ENCODE measurements at places on chromosomes 11 and 22.

DNA sequence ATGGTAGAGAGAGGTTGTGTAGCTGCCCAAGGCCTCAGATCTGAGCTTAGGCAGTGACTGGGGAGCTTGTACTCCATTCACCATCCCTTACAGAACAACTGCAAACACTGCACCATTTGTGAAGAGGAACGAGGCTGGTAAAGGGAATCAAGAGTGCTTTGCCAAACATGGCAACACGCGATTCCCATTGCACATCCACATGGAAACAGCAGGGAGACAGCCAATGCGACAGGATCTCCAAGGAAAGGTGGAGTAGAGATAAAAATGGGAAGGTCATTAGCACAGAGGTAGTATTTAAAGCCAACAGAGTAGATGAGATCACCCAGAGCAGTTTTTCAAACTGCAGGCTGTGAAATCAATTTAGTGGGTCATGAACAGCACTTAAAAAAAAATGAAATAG, 42.0 kb downstream of the TCF20 start:
- DNase-seq, result no peak

- DNase-seq, result peak; percentile 32
Measured at GRCh38 chr11:64659417-64660144, 63.4 kb downstream of the NRXN2 start.

DNA sequence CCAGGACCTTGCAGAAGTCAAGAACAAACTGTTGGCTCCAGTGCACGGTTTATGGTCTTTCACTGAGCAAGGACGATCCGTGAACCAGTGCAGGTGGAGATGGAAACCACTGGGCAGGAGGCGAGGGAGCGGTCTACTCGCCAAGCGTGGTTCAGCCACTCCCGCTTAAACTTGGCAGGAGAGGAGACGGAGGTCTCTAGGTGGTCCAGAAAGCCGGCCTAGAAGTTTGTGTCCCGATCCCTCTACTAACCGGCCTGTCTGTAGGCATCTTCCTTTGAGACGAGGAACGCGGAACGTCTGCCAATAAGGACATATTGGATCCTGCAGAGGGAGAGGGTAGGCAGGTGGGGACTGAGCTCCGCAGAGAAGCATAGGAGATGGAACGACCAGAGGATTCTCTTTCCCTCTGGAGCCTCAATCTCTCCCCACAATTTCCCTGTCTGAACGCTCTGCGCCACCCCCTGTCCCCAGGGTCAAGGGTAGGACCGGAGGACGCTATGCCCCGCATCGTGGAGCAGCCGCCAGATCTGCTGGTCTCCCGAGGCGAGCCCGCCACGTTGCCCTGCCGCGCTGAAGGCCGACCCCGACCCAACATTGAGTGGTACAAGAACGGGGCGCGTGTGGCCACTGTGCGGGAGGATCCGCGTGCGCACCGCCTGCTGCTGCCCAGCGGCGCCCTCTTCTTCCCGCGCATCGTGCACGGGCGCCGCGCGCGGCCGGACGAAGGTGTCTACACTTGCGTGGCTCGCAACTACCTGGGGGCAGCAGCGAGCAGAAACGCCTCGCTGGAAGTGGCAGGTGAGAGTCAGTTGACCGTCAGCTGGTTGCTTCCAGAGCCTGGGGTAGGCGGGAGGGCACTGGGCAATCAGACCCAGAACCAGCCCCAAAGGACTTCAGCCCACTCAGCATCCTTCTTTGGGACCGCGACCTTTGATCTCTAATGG, 3.4 kb downstream of the ROBO3 start:
- DNase-seq, result no peak

GRCh38 chr11:33478111-33478573, 221.0 kb downstream of the HIPK3 start:
- no peak for DNase-seq

- no peak for DNase-seq
Measured at GRCh38 chr11:110428956-110429730, 605 bp upstream of the FDX1 start.

DNA sequence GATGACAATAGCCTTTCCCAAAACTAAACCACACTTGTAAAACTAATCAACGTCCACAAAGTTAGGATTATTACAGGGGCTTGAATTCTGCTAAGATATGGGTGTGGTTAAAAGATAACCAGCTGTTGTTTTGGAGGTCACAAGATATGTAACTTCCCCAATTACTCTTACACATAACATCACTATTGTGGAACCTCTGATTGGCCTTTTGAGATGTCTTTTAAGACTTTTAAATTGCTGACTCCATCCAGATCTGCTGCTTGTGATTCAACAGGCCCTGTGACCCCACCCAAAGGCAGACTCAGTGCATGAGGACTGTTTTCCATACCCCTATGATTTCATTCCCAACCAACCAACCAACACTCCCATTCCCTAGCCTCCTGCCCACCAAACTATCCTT, 893.9 kb downstream of the OPCML start:
- DNase-seq, result no peak

GRCh38 chr22:37260155-37260795, 16.2 kb upstream of the RAC2 start:
- no peak for DNase-seq

- DNase-seq, result no peak
Measured at GRCh38 chr11:70483917-70484316, 85.6 kb downstream of the CTTN start.
